ENCODE measurements at places on chromosomes 7 and 10.

- no peak for DNase-seq
These were observed 84.1 kb downstream of the TAF3 start for GRCh38 chr10:7902413-7902812.

DNA sequence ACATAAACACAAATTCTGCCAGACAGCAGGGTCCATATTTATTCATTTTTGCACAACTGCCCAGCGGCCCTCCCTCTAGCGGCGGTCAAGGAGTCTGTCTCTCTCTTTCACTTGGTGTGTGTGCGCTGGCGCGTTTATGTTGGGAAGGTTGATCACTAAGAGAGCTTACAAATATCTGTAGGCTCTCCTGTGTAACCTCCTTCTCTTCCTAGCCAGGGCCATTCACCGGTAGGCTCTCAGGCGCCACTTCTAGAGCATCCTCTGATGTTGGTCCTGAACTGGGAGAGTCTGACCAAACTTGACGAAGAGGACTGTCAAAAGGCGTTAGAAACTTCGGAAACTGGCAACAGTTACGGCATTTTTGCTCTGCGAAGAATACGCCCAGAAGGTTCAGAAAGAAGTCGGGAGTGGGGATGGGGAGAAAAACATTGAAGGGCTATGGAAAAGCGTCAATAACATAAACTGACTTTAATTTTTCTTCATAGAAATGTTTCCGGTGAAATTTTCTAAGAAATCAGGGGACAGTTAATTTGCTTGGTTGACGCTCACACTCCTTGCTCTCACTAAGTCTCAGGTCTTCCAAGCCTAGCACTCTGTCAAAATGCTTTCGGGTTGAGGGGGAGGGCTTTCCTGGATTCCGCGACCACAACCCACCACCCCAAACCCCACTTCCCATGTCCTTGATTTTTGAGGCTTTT lies 731.1 kb downstream of the ZWINT start:
- DNase-seq: no peak

DNA sequence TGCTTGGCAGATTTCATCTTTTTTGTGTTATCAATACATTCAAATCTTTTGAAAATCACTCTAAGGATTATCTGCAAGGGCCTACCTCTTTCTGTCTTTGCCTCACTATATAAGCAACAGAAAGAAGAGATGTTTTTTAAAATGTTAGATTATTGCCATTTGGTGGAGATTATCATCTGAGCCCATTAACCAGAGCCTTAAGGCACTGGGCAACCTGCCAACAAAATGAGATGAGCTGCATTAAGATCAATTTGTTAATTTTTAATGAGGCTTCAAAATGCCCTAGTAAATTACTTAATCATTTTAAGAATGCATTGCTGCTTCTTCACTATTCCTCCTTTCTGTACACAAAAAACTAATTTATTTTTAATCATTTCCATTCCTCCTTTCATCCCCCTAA lies 314.1 kb downstream of the SNX13 start:
- DNase-seq: no peak

GRCh38 chr7:116579835-116580234 lies 55.0 kb downstream of the CAV1 start:
- no peak for DNase-seq

Data from GM13976 (cell line).